ENCODE measurements at places on chromosomes 16 and 17.

GRCh38 chr17:83057397-83057761, 22.0 kb upstream of the METRNL start:
- DNase-seq: peak; percentile 29

DNA sequence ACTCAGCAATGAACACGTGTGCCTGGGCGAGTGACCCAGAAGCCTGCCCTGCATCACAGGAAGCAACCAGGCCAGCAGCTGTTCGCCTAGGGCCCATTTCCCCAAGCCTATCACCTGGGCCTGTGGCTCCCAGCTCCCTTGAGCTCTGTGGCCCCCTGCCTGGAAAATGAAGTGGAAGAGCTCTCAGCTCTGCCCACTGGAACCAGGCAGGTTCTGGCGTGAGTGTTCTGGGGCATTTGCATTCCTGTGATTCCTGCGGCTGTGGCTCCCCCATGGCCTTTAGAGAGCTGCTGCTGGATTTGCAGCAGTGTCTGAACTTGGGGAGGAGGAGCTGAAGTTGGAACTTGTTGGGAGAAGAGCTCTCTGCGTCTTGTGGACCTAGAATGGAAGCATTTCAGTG, 22.8 kb downstream of the PGS1 start:
- DNase-seq: no peak

DNA sequence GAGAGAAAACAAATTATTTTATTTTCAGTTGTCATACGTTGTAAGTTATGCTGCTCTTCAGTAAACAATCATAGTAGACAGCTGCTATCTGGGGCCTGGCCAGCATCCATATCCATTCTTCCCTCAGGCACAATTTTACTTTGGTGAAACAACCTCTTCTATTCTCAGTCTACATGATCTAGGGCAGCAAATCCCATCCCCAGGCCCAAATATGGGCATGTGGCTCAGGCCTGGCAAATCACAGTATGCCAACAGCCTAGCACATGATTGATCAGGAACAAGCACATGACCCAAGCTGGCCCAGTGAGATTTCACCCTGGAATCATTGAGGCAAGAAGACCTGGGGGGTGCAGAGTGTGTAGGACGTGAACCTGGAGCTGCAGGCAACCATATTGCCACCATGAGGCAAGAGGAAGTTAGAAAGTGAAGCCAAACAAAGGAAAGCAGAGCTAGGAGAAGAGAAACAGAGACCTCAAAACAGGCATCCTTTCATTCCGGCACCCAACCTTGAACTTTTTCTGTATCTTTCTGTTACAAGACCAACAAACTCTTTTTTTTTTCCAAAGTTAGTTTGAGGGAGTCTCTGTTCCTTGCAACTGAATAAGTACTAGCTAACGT, 10.3 kb upstream of the ABCC12 start:
- no peak for DNase-seq

- no peak for DNase-seq
Measured at GRCh38 chr17:76981545-76982295, 113.5 kb downstream of the MGAT5B start.

GRCh38 chr17:6472517-6472916, 28.3 kb downstream of the PIMREG start:
- DNase-seq: no peak

GRCh38 chr16:54805648-54806047, 125.0 kb upstream of the IRX5 start:
- DNase-seq: no peak

DNA sequence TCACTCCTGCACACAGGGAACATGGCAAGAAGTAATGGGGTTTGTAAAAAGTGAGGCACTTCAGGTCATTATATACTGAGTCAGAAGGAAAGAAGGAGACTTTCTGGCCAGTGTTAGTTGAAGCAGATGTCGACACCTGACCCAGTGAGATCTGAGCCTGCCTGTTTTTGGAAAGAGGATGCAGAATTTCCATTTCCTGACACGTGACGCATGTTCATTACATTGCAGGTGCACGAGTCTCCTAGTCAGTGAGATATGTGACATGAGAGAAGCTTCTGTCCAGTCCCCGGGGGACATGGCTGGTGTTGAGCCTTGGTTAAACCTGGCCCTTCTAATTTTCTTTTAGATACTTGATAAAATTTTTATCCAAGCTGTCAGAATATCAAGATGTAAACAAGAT, 62.3 kb downstream of the ELAC2 start:
- DNase-seq: no peak

DNA sequence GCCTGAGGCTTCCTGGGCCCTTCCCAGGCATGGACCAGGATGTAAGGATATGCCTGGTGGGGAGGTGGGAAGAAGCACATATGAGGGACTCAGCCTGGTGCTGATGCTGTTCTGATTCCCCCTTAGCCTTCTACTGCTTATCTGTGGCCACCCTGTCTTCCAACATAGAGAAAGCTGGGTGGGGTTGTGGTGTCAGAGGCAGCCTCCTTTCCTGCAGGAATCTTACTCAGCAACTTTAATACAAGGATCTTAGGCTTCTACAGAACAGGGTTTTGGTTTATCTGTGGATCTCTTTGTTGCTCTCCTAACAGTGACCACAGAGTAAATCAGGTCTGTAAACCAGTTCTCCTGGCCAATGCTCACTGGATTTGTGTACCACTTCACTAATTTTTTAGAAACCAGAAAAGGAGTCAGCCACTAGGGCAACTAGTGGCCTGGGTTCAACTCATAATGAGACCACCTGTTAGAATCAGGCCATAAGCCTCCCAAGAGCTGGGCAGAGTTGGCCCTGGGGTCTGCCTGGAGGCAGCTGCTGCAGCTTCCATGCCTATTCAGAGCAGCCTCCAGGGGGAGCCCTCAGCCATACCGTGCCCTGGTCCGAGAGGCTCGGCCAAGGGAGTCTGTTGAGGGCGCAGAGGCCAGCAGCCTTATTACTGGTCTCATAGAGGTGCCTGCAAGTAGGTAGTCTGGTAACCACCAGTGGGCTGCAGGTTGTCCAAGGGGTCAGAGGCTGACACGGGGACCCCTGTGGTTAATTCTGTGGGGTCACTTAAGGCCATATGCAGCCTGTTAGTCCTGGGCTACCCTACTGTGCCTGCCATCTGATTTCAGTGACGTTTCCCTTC, 7.1 kb downstream of the HAS3 start:
- DNase-seq: peak; percentile 72

DNA sequence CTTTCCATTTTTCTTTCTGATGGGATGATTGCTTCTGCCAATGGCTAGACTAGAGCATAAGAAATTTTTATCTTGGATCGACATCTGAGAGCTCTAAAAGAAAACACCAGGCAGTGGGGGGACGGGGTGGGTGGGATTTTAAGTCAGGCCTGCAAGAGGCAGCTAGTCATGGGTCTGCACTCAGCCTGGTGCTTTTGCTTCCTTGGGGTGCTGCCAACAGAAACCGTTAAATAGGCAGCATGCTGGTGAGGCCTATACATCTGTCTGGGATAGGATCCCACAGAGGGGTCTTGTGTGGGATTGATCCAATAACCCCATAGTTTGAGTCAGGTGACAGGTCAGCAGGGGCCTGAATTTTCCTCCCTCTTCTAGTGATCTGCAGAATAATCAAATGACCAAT, 26.9 kb downstream of the ZNRF1 start:
- no peak for DNase-seq

DNA sequence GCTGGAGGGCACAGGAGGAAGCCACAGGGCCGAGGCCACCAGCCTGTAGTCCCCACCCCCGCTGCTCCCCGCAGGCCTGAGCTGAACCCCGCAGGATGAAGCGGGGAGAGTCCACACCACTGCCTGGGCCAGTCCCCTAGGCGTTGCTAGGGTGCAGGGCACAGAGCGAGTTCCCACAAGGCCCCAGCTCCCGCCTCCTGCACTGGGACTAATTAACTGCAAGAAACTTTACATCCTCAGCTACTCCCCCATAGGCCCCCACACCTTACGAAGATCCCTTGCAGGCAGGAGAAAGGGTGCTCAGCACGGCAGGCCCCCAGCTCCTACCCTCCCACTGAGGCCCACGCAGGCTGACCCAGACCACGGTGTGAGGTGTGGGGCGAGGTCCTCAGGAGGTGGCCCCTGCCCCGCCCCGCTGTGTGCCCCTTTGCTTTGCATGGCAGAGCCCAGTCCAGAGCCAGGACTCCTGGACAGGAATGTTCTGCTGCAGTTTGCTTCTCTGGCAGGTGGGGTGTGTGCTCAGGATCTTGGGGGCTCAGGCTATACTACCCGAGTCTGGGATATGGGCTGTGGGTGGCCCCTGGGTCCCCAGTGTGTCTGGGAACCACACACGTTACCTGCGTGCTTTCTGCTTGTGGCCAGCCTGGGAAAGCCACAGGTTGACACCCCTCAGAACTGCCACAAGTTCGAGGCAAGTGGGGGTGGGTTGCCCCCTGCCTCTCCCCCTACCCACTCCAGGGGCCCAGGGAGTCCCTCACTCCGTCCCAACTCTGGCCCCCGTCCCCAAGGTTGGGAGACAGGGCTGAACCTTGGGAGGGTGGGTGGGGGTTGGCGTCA, 1.2 kb downstream of the GNG13 start:
- DNase-seq: no peak

Measured in liver (tissue), 10 donors.